Left renal cortex interstitium (tissue), 4 donors: ENCODE measurements at places on chromosomes 2 and 18.

- no peak for DNase-seq
Measured at GRCh38 chr2:117691595-117691994, 122.9 kb upstream of the DDX18 start.

DNA sequence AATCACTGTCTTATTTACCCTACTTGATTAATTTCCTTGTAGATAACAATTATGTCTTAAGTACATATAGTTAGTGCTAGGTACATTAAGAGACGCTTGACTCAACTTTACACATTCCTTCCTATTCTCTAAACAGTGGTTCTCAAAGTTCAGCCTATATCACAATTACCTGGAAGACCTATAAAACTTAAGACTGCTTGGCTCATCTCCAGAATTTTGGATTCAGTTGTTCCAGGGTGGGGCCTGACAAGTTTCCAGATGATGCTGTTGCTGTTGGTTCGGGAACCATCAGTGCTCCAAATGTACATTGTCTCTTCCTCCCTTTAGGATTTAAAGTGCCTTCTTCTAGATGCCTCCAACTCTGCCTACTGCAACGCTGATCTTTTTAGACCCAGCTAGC, 4.0 kb downstream of the PPP3R1 start:
- DNase-seq = no peak

DNA sequence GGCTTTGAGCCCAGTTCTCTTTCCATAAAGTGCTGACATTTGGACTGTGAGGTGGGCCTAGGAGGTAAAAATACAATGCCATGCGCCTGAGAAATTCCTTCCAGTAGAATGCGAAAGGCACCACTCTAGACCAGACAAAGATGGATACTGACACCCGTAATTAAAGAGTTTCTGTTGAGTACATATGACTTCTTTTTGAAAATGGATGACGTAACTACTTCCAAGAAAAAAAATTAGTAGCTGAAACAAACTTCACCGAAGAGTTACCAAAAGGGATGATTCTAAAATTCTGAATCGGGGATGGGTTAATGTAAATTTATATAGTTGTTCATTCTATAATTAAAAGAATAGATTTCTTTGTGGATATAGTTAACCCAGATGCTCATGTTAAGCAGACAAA, 146.8 kb downstream of the ALK start:
- no peak for DNase-seq

GRCh38 chr2:102340778-102341177, 14.8 kb upstream of the IL18R1 start:
- no peak for DNase-seq

DNA sequence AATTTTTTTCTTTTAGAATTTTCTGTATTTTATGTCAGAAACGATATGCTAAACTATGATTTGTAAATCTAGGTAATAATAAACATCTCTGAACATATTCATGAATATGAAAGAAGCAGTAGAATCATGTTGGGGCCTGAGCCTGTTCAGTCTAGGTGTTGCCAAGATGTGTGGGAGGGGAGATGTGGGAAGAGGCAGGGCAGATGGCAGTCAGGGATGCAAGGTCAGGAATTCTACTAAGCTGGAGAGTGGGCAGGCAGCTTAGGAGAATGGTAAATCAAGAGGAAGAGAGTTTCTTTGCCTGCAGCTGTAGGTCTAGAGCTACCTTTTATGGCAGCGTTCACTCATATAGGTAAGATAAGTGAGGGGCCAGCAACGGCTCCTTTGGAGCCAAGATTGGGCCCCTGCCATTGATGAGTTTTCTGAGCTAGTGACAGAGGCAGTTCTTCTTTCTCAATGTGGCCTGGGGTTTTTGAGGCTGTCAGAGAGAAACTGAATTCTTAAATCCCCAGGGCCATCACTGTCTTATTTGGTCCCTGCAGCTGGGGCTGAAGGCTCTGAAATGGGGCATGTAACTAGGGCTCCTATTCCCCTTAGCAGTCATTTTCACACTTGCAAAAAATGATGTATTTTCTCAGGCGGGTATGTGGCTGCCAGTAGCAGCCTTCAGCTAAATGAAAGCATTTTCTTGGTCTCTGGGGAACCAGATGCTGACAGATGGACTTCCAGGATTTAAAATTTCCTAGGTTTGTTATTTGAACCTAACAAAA, 232.8 kb downstream of the PIK3C3 start:
- DNase-seq = no peak

DNA sequence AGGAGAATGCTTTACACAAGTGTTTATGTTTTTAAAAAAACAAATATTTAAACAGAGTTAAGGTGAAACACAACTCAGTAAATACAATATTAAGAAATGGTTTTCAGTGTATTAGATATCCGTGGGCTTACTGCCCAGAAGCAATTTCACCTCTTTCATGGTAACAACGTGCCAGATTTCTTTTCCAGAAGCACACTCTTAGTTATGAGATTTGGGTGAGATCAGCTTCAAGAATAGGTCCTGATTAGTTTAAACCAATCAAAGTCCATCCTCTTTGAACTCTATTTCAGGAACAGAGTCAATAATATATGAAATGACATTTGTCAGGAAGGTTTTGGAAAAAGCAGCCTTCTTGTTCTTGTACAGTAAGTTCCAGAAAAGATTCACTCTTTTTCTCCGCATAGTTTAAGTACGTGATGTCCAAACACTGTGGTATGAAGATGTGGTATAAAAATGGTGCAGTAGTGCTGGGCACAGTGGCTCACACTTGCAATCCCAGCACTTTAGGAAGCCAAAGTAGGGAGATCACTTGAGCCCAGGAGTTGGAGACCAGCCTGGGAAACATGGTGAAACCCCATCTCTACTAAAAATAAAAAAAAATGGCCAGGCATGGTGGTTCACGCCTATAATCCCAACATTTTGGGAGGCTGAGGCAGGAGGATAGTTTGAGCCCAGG, 14.7 kb downstream of the USP34 start:
- DNase-seq = no peak

DNA sequence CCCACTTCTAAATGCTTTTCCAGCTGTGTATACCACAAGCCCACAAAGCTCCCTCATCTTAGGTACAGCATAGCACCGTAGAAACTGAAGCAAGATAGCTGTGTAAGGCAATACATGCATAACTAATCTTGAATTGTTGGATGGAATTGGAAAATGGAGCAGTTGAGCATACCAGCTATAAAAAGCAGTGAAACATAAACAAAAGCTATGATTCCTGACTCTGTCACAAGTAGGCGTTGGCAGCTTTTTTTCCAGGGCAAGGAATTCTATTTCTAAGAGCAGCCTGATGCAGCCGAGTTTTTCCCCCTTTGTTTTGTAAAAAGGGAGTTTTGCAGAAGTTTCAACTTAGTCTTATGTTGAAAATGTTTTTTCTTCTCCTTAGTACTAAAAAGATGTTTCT, 32.4 kb downstream of the MOGAT1 start:
- no peak for DNase-seq

- DNase-seq = no peak
Measured at GRCh38 chr2:890791-891190, 59.9 kb upstream of the SNTG2 start.

DNA sequence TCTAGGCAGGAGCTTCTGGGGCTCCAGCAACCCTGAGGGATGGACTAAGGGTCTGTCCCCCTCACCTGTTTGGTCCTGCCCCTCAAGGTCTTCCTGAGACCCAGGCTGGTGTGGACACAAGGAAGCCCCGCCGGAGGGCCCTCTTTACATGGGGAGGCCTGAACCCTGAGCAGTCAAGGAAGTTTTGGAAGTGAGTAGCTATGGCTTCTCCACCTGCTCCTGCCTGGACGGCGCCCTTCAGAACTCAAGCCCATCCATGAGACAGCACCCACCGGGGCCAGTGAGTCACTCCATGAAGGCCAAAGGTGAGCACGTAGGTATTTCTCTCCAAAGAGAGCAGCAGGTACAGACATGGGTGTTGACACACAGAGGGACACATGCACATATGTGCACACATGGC, 98.2 kb upstream of the CTDP1 start:
- DNase-seq = no peak

- DNase-seq = no peak
Measured at GRCh38 chr2:105416156-105416555, 17.3 kb upstream of the FHL2 start.

GRCh38 chr18:31424383-31424988, 23.1 kb upstream of the DSG3 start:
- no peak for DNase-seq

DNA sequence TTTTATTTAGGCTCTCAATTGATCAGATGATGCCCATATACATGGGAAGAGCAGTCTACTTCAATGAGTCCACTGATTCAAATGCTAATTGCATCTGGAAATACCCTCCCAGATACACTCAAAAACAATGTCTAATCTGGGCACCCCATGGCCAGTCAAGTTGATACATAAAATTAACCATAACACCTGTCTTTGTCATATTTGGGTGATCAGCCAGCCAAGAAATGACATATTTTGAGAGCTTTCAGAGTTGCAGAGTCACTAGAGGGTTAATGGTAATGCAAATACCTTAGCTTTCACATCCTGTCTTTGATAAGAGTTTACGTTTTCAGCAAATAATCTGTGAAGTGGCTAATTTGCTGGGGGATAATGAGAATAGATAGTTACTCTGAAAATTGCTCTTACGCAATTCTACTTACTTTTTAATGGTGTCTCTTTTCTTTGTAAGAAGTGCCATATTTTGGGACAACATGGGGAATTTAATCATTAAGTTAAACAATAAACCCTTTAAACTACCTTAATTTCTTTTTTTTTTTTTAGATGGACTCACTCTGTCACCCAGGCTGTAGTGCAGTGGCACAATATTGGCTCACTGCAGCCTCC, 49.1 kb downstream of the CCDC195 start:
- DNase-seq = no peak

DNA sequence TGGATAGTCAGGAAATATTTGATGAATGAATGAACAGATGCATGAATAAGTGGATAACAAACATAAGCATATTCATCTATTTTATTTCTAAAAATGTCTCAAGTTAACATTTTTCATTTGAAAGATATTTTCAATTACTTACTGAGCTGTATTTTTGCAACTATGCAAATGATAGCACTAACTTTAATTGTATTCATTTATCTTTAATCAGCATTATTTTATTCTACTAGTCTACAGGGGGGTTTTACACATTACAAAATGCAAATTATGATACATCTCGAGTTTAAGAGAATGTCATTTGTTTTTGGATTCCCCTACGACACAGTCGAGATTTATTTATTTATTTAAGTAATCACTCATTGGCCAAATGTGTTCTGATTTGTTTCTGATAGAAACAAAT, 530.6 kb downstream of the ERBB4 start:
- DNase-seq = no peak

GRCh38 chr2:169977530-169977929, 150.3 kb downstream of the UBR3 start:
- DNase-seq = no peak

DNA sequence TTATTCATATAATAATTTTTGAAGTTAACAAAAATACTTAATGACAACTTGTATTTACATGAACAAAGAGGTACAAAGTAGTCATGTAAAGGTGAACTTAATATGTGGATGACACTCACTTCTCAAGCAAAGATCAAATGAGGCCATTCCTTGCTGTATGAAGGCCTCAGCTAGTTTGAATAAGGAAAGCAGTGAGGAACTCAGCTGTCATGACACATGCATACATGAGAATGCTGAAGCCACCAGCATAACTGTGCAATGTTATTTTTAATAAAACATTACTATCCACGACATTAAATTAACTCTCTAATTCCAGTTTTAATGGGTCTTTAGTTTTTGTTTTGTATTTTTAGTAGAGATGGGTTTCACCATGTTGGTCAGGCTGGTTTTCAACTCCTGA, 102.9 kb downstream of the CDH2 start:
- no peak for DNase-seq

- no peak for DNase-seq
Measured at GRCh38 chr2:109679626-109680025, 65.5 kb downstream of the SOWAHC start.

DNA sequence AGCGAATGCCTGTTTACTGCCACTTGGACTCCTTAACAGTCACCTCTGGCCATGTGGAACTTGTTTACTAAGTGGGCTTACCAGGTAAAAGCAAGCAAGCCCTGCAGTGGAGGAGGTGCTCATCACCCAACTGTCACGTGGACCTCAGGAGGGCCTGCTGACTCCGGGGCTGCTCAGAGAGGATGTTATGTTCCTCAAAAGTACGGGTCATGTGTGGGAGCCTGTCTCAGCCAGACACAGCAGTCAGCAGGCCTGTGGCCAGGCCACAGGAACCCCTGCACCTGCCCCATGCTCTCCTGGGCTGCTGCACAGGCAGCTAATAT, 36.2 kb downstream of the AMER3 start:
- no peak for DNase-seq

DNA sequence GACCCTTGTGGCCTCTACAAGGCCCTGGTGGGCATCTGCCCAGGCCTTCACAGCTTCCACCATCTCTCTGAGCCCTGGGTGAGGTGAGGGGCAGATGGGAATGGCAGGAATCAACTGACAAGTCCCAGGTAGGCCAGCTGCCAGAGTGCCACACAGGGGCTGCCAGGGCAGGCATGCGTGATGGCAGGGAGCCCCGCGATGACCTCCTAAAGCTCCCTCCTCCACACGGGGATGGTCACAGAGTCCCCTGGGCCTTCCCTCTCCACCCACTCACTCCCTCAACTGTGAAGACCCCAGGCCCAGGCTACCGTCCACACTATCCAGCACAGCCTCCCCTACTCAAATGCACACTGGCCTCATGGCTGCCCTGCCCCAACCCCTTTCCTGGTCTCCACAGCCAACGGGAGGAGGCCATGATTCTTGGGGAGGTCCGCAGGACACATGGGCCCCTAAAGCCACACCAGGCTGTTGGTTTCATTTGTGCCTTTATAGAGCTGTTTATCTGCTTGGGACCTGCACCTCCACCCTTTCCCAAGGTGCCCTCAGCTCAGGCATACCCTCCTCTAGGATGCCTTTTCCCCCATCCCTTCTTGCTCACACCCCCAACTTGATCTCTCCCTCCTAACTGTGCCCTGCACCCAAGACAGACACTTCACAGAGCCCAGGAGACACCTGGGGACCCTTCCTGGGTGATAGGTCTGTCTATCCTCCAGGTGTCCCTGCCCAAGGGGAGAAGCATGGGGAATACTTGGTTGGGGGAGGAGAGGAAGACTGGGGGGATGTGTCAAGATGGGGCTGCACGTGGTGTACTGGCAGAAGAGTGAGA, 2.0 kb downstream of the PROC start:
- DNase-seq = no peak

GRCh38 chr2:232492236-232492848, 4.7 kb upstream of the ECEL1 start:
- no peak for DNase-seq

DNA sequence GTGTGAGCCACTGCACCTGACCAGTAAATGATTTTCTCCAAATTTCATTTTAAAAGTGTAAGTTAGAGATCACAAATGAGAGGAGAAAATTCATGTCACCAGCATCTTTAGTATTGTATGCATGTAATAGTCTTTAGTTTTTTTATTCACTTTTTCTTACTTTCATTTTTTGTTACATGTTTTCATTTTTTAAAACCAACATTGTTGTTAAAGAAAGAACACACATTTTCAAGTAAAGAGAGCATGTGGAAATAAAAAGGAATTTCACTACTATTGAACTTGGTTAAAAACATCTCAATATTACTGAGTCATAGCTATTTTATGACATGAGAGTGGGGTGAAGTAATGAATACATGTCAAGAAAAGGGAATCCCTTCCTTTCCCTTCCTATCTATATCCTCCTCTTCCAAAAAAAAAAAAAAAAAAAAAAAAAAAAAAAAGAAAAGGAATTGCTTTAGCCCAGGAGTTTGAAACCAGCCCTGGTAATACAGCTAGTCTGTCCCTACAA, 29.1 kb upstream of the PMAIP1 start:
- DNase-seq = no peak
